CD14-positive monocyte (primary cell): ENCODE measurements at places on chromosomes 12 and 14.

DNA sequence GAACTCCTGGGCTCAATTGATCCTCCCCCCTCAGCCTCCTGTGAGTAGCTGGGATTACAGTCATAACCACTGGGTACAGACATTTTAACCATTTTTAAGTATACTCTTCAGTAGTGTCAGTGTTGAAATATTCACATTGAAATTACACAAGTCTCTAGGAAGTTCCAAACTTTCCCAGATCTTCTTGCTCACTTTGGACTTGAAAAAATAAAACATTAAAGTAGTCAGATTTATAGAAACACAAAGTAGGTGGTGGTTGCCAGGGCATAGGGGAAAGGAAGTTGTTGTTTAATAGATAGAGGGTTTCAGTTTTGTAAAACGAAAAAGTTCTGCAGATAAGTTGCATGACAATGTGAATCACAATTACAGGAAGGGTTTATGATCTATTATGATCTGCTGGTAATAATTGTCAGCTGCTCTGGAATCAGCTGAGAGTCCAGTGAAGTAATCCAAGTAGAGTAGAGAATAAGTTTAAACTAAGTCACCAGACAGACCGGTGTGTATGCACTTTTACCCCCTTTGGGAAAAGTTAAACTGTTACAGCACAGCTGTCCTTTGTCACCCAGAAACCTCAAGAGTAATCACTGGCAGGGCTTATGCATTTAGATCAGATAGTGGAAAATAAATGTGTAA, 27.4 kb downstream of the PCNX1 start:
- DNase-seq, result peak; percentile 55

DNA sequence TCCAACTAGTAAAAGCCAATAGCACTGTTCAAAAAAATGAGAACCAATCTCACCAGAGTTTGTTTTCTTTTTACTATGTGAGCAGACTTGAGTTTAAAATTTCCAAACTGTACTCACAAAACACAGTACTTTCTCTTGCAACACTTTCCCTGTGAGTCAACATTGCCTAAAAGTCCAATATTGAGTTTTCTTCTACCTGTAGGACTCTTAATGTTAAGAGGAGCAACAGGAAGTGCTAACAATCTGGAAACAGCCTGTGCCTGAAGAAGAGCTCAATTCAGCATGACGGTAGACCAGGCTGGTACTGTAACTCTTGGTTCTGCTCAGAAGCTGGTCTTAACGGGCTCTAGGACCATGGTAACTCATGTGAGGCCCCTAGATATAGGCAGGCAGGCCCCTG, 144.3 kb downstream of the MED13L start:
- DNase-seq, result peak; percentile 82

DNA sequence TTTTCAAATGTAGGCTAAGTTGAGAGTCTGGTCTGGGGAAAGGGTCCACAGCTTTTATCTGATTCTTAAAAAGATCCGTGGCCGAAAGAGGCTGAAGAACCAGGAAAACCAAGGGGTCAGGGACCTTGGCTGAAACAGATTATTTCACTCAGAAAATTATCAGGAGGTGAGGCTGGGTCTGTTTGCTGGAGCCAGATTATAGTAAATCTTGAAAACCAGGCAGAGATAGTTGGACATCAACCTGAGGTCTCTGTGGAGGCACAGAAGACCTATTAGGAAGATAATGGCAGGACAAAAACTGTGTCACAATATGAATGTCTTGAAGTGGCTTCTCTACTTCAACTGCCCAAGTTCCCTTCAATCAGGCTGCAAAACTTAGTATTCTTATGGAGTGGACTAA, 1.6 kb upstream of the MED21 start:
- DNase-seq, result no peak

DNA sequence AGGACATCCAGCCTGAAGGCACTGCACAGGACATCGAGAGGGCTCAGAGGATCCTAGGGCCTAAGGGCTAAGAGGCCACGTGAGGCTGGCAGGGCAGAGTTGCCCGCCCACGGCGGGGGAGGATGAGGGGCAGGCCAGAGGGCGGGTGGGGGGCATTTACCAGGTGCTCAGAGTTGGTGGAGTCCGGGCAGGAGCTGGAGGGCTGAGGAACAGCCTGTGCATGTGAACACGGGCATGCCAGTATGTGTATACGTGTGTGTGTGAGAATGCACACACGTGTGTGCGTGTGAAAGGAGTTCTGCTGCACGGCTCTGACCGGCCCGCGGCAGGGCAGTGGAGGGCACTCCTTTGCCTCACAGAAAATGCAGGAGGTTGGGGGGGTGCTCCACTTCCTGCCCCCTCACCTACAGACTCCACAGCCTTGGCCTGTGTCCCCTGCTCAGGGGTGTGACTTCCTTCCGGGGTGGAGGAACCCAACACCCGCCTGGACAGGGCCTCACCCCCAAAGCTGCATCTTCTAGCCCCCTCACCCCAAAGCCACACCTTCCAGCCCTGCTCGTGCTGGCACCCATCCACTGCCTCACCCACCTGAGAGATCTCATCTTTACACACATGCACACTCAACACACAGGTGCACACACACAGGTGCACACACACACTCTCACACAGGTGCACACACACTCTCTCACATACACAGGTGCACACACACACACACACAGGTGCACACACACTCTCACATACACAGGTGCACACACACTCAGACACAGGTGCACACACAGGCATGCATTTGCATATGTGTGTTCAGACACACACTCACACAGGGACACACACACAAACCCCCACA, 11.8 kb upstream of the GPR132 start:
- DNase-seq, result no peak

DNA sequence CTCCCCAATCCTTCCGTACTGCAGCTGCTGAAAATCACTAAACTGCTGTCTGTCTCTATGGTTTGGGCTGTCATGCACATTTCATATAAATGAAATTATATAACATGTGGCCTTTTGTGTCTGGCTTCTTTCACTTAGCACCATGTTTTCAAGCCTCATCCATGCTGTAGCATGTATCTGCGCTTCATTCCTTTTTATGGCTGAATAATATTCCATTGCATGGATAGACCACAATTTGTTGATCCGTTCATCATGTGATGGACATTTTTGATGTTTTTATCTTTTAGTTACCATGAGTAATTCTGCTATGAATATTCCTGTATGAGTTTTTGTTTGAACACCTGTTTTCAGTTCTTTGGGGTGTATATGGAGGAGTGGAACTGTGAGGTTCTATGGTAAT, 32.6 kb upstream of the MED13L start:
- DNase-seq, result no peak

DNA sequence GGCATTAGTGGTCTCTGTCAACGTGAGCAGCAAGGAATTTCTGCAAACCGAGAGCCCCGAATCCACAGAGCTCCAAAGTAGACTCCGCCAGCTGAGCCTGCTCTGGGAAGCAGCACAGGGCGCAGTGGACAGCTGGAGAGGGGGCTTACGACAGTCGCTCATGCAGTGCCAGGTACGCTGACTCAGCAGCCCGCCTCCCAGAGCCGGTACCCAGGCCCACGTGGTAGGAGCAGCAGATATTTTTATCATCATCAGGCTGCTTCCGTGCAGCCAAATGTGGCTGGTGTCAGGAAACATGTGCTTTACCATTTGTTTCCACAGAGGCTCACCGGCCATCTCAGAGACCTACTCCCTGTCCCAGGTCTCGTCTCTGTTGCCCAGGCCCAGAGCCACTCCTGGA, 73.7 kb downstream of the ESR2 start:
- no peak for DNase-seq

DNA sequence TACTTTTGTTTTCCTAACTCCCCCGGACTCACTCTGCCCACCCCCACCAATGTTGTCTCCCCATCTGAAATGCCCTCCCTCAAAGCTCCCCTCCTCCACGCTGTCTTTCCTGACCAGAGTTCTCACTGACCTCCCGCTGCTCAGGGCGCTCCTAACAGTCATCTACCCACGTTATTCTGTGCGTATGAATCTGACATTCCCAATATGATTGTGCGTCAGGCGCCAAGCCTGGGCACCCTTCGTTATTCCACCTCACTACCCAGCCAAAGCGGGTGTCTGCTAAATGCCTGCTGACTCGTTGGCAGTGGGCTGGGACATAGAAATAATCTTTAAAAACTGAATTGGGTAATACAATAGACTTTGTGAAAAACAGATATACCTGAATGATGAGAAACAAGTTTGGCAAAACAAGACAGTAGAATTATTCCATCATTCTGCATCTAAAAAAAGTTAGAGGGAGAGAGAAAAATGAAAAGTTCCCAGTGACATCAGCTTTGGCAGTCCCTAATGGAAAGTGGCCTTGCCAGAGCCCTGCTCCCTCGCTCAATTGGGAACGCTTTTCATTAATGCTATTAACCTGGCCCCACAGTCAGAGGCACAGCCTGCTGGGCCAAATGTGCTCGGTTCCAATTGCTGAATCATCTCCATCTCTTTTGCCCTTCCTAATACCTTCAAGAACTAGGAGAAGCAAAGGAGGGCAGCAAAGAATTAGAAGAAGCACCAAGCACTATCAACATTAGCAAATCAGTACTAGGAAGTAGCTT, 74.0 kb upstream of the PLXNC1 start:
- DNase-seq, result no peak

- DNase-seq, result no peak
Observed at GRCh38 chr14:70726651-70727375, 82.5 kb downstream of the MAP3K9 start.

GRCh38 chr12:88113871-88114270, 28.0 kb downstream of the CEP290 start:
- no peak for DNase-seq

DNA sequence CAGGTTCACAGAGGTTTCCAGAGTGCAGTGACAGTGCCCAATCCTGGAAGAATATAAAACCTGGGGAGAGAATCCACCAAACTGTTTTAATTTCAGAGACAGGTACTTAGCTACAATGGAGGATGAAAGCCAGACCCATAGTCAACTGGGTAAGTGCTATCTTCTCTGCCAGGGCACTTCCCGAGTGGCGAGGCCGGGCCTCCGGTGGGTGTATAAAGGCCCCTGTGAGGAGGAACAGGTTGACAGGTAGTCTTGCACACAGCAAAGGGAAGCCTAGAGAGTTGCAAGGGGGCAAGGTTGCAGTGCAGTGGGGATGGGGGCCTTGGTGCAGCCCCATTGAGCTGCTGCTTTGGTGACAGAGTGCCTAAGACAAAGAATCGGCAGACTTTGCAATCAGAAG, 130.7 kb downstream of the SLC38A6 start:
- DNase-seq, result no peak

DNA sequence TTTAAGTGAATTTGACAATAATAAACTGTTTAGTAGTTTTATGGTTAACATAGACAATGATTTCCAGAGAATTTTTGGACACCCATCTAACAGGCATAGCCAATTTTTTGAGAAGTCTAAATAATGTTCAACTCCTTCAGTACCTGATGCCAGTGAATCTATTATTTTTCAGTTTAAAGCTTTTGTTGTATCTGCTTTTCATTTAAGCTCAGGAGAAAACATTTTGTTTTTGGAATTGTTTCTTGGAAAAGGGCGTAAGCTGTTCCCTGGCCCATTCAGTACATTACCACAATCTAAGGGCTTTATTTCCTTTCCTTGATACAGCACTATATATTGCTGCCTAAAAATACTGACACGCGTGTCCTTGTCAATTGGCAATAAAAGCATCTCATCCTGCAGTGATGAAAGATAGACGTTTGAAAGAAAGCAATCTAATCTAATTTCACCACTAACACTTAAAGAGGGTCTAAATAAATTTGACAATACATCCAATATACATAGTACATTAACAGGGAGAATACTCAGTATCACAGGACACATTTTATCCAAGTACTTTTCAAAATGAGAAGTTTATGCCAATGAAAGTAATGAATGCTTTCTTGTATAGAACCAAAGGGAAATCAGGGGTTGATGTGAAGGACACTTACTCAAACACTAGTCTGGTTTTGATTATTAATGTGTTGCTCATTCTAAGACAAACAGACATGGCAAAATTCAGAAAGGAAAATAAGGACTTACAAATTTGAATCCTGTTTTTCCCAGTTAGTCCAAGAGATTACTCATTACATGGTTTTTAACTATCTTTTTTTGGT, 104.2 kb upstream of the LGR5 start:
- no peak for DNase-seq

DNA sequence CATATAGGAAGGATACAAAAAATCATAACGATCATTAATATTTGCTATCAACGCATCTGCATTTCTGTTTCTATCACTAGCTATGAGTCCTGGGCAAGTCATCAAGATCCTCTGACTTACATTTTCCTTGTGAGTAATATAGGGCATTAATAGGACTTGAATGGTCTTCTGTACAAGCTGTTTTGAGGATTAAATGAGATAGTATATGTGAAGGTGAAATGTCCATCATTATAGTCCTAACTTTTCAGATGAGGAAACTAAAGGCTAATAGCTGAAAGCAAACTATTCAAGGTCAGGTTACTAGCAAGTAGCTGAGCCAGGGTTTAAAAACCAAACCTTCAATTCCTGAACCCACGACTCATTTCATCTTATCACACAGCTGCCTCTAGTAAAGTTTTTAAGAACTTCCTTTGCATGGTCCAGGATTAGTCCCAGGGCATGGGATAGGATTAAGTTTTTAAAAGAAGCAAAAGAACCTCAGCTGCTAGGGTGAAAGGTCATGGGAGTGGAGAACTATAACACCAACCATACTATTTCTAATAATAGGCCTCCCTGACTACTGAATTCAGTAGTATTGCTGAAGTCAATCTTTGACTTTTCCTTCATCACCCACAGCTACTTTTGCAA, 101.4 kb upstream of the ADAMTS20 start:
- no peak for DNase-seq

DNA sequence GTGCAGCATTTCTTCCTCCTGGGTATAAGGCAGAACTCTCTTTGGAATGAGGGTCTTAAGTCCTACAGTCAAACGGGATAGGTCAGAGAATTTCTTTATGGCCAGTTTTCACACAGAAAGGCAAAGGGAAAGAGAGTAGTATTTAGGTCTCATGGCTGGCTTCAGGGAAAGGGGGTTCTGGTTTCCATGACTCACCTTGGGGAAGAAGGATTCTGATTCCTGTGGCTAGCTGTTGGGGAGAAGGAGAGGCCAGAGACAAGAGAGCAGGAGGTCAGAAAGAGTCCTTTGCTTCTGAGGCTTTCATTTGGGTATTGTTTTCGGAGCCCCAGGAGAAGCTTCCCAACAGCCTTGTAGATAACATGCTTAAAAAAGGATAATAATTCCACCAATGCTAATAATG, 332.5 kb downstream of the NPAS3 start:
- DNase-seq, result no peak
